ENCODE measurements at places on chromosomes 7 and 10. TPM values are rescaled to one million over a fixed set of nuclear protein-coding genes. Genes with fewer than 3 reads are reported as not detected.

DNA sequence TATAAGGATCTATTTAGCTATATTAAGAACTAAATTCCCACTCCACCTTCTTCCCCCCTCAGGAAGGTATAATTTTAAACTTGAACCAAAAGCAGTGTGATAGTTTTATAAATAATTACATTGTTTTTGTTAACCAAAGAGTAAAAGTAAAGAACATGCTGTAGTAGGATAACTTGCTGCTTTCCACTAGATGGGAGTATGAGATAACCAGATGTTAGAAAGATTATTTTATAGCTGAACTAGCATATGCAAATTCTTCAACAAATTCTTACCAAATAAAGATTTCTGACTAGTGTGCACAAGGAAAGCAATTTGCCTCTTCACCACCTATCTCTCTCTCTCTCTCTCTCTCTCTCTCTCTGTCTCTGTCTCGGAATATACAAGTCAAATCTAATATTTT lies 31.8 kb downstream of the TES start:
- H3K27me3 ChIP-seq, result no peaks in the 10 kb centered on the region
- H3K27ac ChIP-seq, result no peak overlapping the region
- no peak overlapping the region for H3K4me3 ChIP-seq
- no peaks in the 10 kb centered on the region for H3K36me3 ChIP-seq
- no peaks in the 10 kb centered on the region for H3K4me1 ChIP-seq

DNA sequence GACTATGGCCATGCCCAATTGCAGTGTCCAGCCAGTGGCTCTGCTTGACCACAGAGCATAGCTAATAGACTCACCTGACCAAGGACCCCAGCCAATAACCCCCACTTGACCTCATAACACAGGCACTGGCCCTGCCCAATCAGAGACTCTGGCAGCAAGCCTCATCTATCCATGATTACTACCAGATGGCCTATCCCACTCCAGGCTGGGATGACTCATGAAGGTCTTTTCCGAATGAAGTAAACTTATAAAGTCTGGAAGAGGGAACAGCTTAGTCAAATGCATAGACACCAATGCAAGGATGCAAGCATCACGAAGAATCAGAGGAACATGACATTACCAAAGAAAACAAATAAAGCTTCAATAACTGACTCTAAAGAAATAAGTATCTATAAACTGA lies 141.4 kb downstream of the TMEM168 start:
- no peak for DNase-seq
- H3K4me3 ChIP-seq, result no peak overlapping the region
- H3K27ac ChIP-seq, result no peak overlapping the region
- H3K36me3 ChIP-seq, result no peaks in the 10 kb centered on the region
- H3K4me1 ChIP-seq, result no peaks in the 10 kb centered on the region

DNA sequence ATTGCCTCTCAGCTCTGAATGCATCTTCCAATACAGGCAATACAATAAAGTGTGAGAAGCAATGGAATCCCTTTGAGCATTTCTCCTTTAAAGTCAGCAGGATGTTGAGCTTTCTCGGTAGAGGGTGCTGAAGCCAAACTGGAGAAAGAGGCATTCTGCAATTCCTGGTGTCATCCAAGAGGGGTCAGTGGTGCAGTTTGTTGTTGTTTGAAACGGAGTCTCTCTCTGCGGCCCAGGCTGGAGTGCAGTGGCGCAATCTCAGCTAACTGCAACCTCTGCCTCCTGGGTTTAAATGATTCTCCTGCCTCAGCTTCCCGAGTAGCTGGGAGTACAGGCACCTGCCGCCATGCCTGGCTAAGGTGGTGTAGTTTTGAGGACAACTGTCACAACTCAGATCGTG lies 486.5 kb downstream of the CALN1 start:
- no peak overlapping the region for H3K27ac ChIP-seq
- H3K27me3 ChIP-seq, result no peaks in the 10 kb centered on the region
- H3K4me1 ChIP-seq, result no peaks in the 10 kb centered on the region
- no peak for DNase-seq
- H3K36me3 ChIP-seq, result no peaks in the 10 kb centered on the region

GRCh38 chr10:93475871-93476270 lies 6.3 kb downstream of the MYOF start:
- no peaks in the 10 kb centered on the region for H3K36me3 ChIP-seq
- no peak for DNase-seq
- H3K4me3 ChIP-seq, result no peak overlapping the region
- peak overlapping the region; percentile 97 for H3K27ac ChIP-seq
- no peaks in the 10 kb centered on the region for H3K27me3 ChIP-seq

GRCh38 chr7:17234030-17234397 lies 64.4 kb upstream of the AHR start:
- DNase-seq, result no peak
- H3K27ac ChIP-seq, result peak overlapping the region; percentile 34
- no peaks in the 10 kb centered on the region for H3K36me3 ChIP-seq
- H3K27me3 ChIP-seq, result no peaks in the 10 kb centered on the region
- H3K4me1 ChIP-seq, result no peaks in the 10 kb centered on the region

GRCh38 chr7:92639213-92639896 lies 49.2 kb upstream of the FAM133B start:
- no peak for DNase-seq
- H3K27me3 ChIP-seq, result no peaks in the 10 kb centered on the region
- no peaks in the 10 kb centered on the region for H3K36me3 ChIP-seq
- H3K4me3 ChIP-seq, result no peak overlapping the region

- no peaks in the 10 kb centered on the region for H3K4me1 ChIP-seq
- DNase-seq, result no peak
- no peaks in the 10 kb centered on the region for H3K36me3 ChIP-seq
- H3K27me3 ChIP-seq, result no peaks in the 10 kb centered on the region
- no peak overlapping the region for H3K4me3 ChIP-seq
- peak overlapping the region; percentile 50 for H3K27ac ChIP-seq
These were observed 250.8 kb downstream of the KCNMA1 start for GRCh38 chr10:77386838-77387237.

GRCh38 chr7:27097686-27098577 lies 2.1 kb upstream of the HOXA1 start:
- no peaks in the 10 kb centered on the region for H3K27me3 ChIP-seq
- H3K27ac ChIP-seq, result peak overlapping the region; percentile 99
- peaks cover 3% of the 10 kb centered on the region for H3K4me1 ChIP-seq
- peak overlapping the region; percentile 99 for H3K4me3 ChIP-seq
- H3K36me3 ChIP-seq, result no peaks in the 10 kb centered on the region

- H3K27ac ChIP-seq, result no peak overlapping the region
- H3K27me3 ChIP-seq, result no peaks in the 10 kb centered on the region
- no peak overlapping the region for H3K4me3 ChIP-seq
- DNase-seq, result no peak
- no peaks in the 10 kb centered on the region for H3K4me1 ChIP-seq
These were observed 74.0 kb downstream of the BMPER start for GRCh38 chr7:33979300-33979806.

- H3K27me3 ChIP-seq, result no peaks in the 10 kb centered on the region
- no peak overlapping the region for H3K4me3 ChIP-seq
These were observed 295.0 kb downstream of the BICC1 start for GRCh38 chr10:58807629-58808022.

DNA sequence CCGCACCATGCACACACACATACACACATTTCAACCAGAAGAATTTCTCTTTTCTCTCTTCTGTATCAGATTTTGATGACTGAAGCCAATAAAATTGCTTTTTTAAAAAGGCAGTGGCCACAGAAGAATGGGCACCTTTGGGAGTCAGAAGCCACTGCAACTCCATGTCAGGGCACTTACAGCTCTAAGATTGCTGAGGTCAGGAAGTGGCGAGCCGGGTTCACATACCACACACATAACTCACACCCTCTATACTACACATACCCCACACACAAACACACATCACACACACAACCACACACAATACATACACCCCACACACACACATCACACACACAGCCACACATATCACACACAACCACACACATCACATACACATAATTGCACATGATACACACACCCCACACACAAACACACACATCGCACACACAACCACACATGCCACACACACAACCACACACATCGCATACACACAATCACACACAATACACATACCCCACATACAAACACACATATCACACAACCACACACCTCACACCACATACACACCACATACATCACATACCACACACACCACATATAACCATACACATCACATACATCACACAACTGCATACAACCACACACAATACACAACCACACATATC lies 31.2 kb downstream of the GPRIN2 start:
- H3K4me1 ChIP-seq, result no peaks in the 10 kb centered on the region
- no peak overlapping the region for H3K27ac ChIP-seq
- H3K4me3 ChIP-seq, result no peak overlapping the region
- DNase-seq, result peak; percentile 36
- no peaks in the 10 kb centered on the region for H3K27me3 ChIP-seq

- no peak for DNase-seq
- no peaks in the 10 kb centered on the region for H3K36me3 ChIP-seq
- H3K4me3 ChIP-seq, result no peak overlapping the region
- no peaks in the 10 kb centered on the region for H3K27me3 ChIP-seq
These were observed 7.5 kb downstream of the SAR1A start for GRCh38 chr10:70162892-70163201.

DNA sequence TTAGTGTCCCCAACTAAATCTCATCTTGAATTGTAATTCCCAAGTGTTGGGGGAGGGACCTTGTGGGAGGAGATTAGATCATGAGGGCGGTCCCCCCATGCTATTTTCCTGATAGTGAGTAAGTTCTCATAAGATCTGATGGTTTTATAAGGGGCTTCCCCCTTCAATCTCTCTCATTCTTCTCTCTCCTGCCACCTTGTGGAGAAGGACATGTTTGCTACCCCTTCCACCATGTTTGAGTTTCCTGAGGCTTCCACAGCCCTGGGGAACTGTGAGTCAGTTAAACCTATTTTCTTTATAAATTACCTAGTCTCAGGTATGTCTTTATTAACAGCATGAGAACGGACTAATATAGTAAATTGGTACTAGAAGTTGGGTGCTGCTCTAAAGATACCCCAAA lies 365.6 kb downstream of the ANKRD7 start:
- H3K27me3 ChIP-seq, result no peaks in the 10 kb centered on the region
- H3K4me3 ChIP-seq, result no peak overlapping the region
- no peak overlapping the region for H3K27ac ChIP-seq
- DNase-seq, result no peak
- H3K36me3 ChIP-seq, result no peaks in the 10 kb centered on the region

- H3K4me1 ChIP-seq, result no peaks in the 10 kb centered on the region
- no peak overlapping the region for H3K4me3 ChIP-seq
- no peak for DNase-seq
These were observed 46.7 kb downstream of the PLPP4 start for GRCh38 chr10:120503689-120504088.

DNA sequence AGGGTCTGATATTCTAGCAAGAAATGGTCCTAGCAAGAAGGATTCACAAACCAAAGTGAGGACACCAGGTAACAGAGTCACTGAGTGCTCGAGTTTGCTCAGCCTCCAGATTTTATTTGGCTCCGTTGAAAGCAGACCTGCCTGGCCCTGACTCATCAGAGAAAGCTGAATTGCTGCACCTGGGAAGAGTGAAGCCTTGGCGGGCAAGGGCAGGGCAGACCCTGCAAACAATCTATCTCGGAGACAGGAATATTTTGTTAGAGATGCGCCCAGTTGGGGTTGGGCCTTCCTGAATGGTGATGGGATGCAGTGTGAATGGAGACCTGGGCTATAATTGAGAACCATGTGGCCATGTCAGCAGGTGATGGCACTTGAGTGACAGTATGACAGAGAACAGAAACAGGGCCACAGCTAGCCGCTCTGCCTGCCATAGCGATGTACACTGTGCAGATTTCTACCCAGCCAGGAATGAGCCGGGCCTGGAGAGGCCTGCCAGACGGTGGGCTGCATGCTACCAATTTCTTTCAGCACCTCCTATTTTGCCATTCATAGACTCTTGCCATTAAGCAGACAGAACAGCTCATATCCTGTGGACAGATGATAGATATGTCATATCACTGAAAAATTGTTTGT lies 744.2 kb downstream of the LRMDA start:
- H3K4me3 ChIP-seq, result no peak overlapping the region
- H3K27me3 ChIP-seq, result no peaks in the 10 kb centered on the region
- H3K36me3 ChIP-seq, result no peaks in the 10 kb centered on the region
- H3K4me1 ChIP-seq, result no peaks in the 10 kb centered on the region
- H3K27ac ChIP-seq, result no peak overlapping the region

DNA sequence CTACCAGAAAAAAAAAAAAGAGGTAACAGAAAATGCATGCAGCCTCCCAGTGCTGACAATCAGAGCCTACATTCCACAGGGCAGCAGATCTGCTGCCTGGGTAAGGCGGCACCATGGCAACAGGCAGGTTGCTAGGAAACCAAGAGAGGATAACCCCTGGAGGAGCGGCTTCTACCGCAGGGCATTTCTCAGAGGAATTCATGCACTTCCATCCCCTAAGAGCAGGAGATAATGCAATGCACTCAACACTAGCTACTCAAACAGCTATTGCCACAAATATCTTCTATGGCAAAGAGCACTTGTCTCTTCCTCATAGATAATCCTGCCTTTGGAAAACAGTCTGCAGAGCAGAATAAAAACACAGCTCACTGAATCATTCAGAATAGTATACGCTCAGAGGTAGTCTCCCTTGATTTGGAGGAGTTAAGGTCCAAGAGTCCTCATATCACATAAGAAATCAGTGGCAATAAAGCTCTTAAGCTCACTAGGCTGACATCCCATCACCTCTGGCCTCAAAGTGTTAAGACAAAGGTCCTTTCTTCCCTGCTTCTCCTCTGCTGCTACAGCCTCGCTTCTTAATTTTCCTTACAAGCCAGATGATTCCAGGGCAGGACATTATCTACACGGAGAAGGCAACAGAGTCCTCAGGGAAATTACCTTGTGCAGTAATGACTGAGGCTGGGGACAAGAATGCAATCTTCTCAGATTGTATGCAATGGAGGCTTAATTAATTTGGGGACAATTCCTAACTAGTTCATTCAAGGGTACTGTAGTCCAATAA lies 10.7 kb downstream of the PSAP start:
- no peak overlapping the region for H3K4me3 ChIP-seq
- H3K27me3 ChIP-seq, result no peaks in the 10 kb centered on the region
- H3K27ac ChIP-seq, result peak overlapping the region; percentile 26

DNA sequence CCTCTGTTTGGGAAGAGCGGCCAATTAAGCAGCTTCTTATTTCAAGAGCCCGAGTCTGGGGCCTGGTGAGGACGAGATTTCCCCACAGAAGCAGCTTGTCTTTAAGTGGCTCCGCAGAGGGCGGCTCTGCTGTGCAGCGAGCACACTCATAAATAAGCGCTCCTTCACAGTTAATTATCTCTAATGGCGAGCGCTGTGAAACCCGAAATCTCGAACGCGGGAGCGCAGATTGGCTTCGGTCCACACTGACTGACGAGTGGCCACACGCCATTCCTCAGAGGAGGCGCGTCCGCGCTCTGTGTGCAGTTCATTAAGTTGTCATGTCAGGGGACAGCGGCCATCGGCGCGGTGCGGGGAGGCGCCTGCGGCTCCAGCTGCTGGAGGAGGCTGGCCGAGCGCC lies 560.9 kb downstream of the DNAJB6 start:
- H3K27ac ChIP-seq, result no peak overlapping the region
- no peak overlapping the region for H3K4me3 ChIP-seq
- no peak for DNase-seq
- peaks cover 19% of the 10 kb centered on the region for H3K27me3 ChIP-seq
- H3K4me1 ChIP-seq, result no peaks in the 10 kb centered on the region
- H3K36me3 ChIP-seq, result no peaks in the 10 kb centered on the region

Gene LRIT1
- not detected for total RNA-seq

Gene MTERF1
- total RNA-seq, result 11.5 TPM

Gene TMEM236
- 0.59 TPM for total RNA-seq

Gene TAS2R60
- not detected for total RNA-seq

Gene MCM10
- 0.15 TPM for total RNA-seq

Gene C10orf105
- total RNA-seq, result not detected

Gene LEP
- total RNA-seq, result 41.6 TPM

Gene TCF7L2
- total RNA-seq, result 44.2 TPM
